Stimulated activated CD4-positive, alpha-beta T cell treated with anti-CD3 and anti-CD28 coated beads, Interleukin-12 subunit alpha, Interleukin-12 subunit beta, amount 100 ng/mL, for 4 hours (primary cell): ENCODE measurements at places on chromosomes 4 and X.

GRCh38 chr4:170818786-170819185 is 729.0 kb upstream of the AADAT start:
- no peak for DNase-seq

- no peak for DNase-seq
Measured at GRCh38 chr4:103786014-103786413, 66.2 kb upstream of the TACR3 start.

DNA sequence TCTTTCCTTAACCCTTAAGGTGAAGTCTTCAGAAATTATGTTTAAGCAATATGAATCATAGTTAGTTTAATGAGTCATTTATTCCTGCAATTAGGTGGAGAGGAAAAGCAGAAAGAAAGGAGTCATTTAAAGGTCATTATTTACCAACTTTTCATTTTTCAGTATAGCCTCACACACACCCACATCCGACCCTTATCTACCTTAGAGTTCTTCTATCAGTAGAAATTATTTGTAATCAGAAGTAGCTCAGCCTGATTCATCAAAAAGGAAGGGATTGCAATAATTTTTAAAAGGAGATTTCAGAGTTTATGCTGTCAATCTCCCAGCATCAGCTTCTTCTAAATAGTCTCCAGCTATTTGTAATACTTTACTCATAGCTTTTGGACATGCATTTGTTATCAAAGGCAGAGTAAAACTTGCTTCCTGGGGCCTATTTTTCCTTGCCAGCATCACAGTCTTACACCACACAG is 5.9 kb downstream of the ANXA10 start:
- no peak for DNase-seq

DNA sequence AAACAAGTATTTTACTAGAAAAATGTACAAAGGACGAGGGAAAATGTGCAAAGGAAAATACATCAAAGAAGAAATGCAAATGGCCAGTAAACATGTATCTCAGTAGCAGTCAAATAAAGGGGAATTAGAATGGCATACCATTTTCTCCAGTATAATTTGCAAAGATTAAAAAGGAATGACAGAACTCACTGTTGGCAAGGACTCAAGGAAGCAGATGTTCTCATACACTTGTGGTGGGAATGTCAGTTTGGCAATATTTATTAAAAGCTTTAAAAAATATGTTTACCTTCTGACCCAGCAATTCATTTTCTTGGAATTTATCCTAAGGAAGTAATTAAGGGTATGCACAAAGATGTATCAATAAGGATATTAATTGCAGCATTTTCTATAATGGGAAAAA is 7.6 kb downstream of the CLCN5 start:
- no peak for DNase-seq

GRCh38 chr4:80540785-80541469 is 205.4 kb downstream of the CFAP299 start:
- no peak for DNase-seq

GRCh38 chr4:152220201-152220666 is 315.7 kb downstream of the FBXW7 start:
- no peak for DNase-seq

- no peak for DNase-seq
Measured at GRCh38 chr4:21744046-21744445, 204.5 kb downstream of the KCNIP4 start.

DNA sequence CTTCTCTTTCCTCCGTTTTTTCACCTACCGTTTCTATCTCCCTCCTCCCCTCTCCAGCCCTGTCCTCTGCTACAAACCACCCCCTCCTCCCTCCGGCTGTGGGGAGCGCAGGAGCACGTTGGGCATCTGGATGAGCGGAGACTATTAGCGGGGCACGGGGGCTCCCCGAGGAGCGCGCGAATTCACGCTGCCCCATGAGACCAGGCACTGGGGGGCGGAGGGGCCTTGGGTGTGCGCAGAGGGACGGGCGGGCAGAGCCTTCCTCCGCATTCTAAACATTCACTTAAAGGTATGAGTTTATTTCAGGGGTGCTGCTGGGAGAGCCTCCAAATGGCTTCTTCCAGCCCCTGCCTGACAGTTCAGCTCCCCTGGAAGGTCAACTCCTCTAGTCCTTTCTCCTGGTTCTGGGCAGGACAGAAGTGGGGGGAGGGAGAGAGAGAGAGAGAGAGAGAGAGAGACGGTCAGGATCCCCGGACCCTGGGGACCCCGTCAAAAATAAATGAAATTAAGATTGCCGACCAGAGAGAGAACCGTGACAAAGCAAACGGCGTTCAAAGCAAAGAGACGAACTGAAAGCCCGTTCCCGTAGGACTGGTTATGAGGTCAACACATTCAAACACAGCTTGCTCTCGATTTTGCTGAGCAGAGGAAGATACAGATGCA is 5.0 kb downstream of the SHOX start:
- DNase-seq: no peak

- DNase-seq: no peak
Measured at GRCh38 chr4:56671860-56672259, 9.2 kb downstream of the HOPX start.

- no peak for DNase-seq
Measured at GRCh38 chr4:56320293-56320692, 67.0 kb downstream of the AASDH start.

- DNase-seq: no peak
Measured at GRCh38 chr4:173543266-173543665, 13.2 kb upstream of the HAND2 start.
